ENCODE measurements at places on chromosomes 7 and 10.

- DNase-seq: no peak
These were observed 107.7 kb downstream of the ICA1 start for GRCh38 chr7:8154272-8154671.

GRCh38 chr7:147136352-147136751, 1019.8 kb downstream of the CNTNAP2 start:
- DNase-seq: no peak

DNA sequence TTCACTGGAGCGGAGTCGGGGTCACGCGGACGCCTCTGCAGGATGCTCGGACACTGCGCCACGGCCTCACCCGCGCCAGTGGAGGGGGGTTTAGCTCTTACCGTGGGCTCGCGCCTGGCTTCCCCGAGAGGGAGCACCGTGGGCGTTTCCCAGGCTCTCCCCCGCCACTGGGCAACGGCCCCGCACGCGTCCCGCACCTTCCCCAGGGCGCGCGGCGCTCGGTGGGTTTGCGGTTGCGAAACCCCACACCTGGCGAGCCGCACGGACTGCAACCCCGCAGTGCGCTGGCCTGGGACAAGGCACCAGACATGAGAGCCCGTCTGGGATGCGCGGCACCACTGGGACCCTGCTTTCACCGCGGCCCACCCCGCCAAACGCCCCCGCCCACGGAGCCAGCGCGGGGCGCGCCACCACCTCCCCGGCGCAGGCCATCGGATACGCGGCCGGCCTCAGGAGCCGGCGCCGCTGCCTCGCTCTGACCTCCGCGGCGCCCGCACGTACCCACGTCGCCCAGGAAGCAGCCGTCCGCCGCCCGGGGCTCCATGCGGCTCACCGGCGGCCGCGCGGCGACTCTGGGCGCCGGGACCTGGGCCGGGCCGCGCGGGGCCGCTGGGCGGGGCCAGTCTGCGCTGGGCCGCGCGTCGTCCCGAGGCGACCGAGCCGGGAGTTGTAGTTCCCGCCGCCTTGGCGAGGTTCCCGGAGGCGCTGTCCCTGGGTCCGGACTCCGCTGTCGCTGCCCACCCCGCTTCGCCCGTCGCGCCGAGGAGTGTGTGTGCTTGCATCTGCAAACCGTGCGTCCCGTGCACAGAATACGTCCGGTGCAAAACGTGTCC, at the start of gene ASB13:
ASB13 (minus strand) TSS at position 588 of the 833 bp plus-strand sequence; CDS start at position 544, 44 bp downstream.
- peak; percentile 40 for DNase-seq

GRCh38 chr10:93083743-93084539, 10.2 kb downstream of the CYP26A1 start:
- DNase-seq: no peak
